Skeletal muscle cell (primary cell): ENCODE measurements at places on chromosomes 6 and 20.

GRCh38 chr6:24936641-24937317 lies 1.0 kb upstream of the RIPOR2 start:
- no peak for DNase-seq

DNA sequence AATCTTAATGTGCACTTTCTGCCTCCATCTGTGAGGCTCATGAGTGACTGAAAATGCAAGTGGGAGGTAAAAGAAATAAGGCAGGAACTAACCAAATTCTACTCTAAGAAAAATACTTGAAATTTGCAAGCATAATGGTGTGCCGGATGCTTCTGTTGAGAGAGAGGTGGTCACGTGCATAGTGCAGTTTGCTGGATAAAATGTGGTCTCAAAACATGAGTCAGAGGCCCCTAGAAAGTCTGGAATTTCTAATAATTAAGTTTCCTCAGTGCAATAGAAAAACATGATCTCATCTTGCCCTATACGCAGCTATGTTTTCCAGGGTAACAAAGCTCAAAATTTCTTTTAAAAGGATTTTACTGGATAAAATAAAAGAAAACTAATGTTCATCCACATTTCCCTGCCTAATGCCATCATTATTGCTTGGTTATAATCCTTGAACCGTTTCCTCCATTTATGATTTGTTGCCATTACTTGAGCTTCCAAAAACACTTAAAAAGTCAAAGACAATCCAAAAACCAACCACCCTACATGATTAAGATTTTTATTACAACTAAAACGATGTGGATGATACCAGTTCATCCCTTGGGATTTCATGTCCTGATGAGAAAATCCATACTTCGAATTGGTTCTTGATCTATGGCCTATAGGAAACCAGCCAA lies 351.7 kb upstream of the ARID1B start:
- peak; percentile 48 for DNase-seq

GRCh38 chr6:120875900-120876299 lies 458.4 kb downstream of the TBC1D32 start:
- DNase-seq: no peak

- no peak for DNase-seq
Observed at GRCh38 chr6:168281826-168282225, 37.8 kb downstream of the DACT2 start.

DNA sequence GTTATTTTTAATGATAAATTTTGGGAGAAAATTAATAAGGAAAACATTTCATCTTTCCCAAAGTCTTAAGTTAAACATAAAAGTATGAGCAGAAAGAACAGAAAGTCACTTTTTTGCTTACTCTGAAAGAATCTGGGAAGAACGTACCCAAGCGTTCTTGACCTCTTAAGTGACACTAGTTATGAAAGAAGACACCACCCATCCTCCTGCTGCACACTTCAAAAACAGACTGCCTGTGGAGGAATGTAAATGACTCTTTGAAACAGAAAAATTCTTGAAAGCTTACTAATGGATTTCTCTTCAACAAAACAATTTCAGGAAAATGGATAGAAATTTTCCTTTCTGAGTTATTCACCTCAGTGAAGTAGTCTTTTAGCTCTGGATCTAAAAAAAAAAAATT lies 227.7 kb downstream of the MEI4 start:
- DNase-seq: no peak
